ENCODE measurements at places on chromosomes 16 and 17.

DNA sequence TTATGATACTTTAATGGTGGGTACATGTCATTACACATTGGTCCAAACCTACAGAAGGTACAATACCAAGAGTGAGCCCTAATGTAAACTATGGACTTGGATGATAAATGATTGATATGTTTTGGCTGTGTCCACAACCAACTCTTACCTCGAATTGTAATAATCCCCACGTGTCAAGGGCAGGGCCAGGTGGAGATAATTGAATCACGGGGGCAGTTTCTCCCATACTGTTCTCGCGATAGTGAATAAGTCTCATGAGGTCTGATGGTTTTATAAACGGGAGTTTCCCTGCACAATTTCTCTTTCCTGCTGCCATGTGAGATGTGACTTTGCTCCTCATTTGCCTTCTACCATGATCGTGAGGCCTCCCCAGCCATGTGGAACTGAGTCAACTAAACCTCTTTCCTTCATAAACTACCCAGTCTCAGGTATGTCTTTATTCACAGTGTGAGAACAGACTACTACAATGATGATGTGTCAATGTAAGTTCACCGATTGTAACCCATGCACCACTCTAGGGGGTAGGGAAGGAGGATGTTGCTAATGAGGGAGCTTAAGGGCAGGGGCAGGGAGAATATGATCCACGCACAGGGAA is 7.0 kb upstream of the METTL22 start:
- no peak for DNase-seq

DNA sequence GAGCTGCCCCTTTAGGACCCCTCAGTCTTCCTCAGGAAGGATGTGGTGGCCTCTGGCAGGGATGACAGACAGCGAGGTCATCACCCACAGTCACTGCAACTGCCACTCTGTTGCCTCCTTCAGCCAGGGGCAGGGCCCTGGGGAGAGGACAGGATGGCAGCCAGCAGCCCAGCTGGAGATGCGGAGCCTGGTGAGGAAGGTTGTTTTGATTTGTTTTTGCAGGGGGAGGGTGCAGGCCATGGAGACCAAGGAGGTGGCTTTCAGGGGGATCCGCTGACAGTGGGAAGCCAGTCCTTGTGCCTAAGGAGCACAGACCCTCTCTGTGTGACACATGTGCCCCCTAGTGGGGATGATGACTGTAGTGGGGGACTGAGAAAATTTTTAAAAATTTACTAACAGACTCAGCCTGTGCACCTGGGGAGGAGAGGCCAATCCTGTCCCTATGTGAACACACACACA is 7.4 kb downstream of the PRCD start:
- DNase-seq = peak; percentile 67

DNA sequence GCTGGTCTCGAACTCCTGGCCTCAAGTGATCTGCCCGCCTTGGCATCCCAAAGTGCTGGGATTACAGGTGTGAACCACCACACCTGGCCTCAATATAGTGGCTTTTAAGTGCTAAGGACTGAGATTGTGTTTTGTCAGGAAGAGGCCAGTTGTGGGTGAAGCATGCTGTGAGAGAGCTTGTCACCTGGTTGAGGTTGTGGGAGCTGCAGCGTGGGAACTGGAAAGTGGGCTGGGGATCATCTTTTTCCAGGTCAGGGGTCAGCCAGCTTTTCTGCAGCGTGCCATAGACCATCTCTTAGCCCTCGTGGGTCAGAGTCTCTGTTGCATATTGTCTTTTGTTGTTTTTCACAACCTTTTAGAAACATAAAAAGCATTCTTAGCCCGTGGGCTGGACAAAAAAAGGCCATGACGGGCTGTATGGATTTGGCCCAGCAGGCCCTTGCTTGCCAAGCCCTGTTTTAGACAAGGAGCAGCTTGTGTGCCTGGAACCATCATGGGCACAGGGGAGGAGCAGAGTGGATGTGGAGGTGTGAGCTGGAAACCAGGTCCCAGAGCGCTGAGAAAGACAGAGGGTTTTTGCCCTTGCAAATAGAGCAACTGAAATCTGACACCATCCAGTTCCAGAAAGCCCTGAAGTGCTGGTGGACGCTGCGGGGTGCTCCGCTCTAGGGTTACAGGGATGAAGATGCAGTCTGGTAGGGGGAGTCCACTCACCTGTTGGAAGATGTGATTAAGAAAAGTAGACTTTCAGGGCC is 5.5 kb downstream of the BIRC5 start:
- no peak for DNase-seq

GRCh38 chr17:59329176-59330052 is 2.0 kb upstream of the YPEL2 start:
- DNase-seq = peak; percentile 81

- DNase-seq = peak; percentile 48
Observed at GRCh38 chr16:88888461-88889387, 22.3 kb upstream of the PABPN1L start.

DNA sequence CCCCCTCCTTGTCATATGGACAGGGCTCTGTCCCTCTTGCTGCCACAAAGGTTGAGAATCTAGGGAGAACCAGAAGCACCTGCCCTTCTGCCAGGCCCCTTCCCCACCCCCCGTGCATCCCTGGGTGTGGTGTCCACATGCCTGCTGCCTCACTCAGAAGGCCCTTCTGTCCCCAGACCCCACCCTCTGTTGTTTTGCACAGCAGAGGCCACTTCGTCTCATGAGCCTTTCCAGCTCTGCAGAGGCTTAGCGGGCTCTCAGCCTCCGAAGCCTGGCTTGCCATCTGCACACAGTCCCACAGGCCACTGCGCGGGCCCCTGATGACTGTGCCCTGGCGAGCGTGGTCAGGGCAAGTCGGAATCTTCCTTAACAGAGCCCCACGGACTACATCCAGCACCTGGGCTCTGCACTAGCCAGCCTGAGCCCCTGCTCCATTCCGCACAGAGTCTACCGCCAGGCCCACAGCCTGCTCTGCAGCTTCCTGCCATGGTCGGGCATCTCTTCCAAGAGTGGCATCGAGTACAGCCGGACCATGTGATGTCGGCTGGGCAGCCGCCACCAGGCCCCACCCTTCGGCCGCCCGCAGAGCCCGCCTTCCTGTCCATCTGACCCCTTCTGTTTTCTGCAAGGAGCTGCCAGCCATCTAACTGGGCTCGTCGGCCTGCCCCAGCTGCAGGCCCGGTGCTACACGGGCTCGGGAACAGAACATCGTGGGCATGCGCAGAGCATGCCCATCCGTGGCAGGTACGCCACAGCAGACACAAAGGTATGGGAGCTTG is 10.8 kb downstream of the C16orf90 start:
- no peak for DNase-seq

GRCh38 chr16:50480206-50480605 is 68.0 kb upstream of the NKD1 start:
- DNase-seq = no peak

DNA sequence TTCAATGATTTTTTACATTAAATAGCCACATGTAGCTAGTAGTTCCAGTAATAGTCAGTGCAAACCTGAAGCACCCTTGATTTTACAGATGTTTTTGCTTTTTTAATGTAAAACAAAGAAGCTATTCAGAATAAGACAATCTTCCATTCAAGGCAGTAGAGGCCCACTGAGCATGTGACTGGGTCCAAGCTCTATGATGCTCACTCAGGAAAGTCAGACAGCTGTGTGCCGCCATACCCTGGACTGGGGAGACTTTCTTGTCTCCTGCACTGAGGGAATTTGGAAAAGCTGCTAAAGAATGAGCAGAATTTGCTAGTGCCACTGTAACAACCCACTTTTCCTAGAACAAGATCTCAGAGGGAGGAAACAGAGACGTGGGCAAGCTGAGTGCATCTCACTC is 11.5 kb downstream of the CENPN start:
- no peak for DNase-seq

- no peak for DNase-seq
Observed at GRCh38 chr17:6558932-6559752, 2.8 kb upstream of the PITPNM3 start.

- no peak for DNase-seq
Observed at GRCh38 chr16:78001451-78002025, 20.8 kb upstream of the CLEC3A start.

GRCh38 chr17:40553694-40554534 is 11.4 kb downstream of the CCR7 start:
- no peak for DNase-seq

GRCh38 chr17:32159586-32160438 is 17.5 kb downstream of the RHOT1 start:
- no peak for DNase-seq

GRCh38 chr17:56985371-56986162 is 7.6 kb downstream of the SCPEP1 start:
- DNase-seq = no peak

DNA sequence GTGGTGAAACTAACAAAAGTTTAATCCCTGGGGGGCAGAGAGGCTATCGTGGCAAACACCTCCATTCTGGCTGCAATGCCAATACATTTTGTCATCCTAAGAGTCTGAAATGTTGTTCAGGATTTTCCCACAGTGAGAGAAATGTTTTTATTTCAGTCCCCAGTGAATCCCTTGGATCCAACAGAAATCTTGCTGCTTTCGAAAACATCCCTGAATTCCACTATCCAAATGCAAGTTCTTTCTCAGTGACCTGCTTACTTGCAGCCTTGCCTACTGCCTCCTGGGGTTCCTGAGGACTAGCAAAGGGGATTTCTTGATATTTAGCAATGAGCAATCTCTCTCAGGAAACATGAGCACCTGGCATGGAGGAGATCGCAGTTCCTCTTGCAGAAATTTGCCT is 202.1 kb upstream of the IRX3 start:
- no peak for DNase-seq

- no peak for DNase-seq
Observed at GRCh38 chr17:35856603-35857002, 12.1 kb downstream of the HEATR9 start.

- no peak for DNase-seq
Observed at GRCh38 chr17:13569398-13570123, 32.2 kb downstream of the HS3ST3A1 start.

- DNase-seq = peak; percentile 51
Observed at GRCh38 chr17:79778504-79779083, 646 bp downstream of the CBX2 start.

DNA sequence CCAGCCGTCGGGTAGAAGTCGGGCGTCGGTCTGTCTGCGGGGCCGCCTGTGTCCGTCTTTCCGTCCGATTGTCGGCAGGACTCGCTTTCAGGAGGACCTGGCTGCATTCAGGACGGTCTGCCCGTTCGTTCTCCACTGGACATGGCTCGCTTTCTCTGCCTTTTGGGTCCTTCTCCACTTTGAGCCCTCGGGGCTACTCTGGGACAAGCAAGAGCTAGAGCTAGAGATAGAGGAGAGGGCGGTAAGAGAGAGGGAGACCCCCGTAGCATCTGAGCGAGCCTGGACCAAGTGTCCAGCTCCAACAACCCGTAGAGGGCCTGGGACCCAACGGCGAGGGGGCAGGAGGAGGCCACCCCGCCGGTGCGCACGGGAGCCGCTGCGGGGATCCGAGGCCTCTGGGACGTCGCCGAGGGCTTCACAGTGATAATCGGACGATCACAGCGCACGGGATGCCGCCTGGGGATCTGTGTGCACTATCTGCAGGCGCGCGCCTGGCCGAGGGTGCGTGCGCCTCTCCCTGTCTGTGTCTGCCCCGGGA is 4.5 kb downstream of the TBX4 start:
- no peak for DNase-seq

GRCh38 chr17:48241131-48241591 is 133.6 kb downstream of the SNX11 start:
- peak; percentile 66 for DNase-seq

DNA sequence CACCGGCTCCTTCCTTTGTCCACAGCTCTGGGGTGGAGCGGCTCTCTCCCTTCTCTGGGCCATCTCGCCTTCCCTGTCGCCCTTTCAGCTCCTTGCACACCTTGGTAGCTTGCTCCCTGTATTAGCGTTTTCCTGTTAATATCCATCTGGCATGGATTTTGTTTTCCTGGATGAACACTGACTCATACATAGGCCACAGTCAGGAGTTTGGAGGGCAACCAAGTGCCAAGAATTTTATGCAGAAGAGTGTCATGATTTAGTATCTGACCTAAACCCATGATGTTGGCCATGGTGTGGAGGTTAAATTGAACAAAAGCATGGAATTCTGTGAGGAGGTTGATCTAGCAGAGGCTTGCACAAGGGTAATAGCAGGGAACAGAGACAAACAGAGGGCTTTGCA is 180.9 kb downstream of the AIPL1 start:
- DNase-seq = peak; percentile 44

DNA sequence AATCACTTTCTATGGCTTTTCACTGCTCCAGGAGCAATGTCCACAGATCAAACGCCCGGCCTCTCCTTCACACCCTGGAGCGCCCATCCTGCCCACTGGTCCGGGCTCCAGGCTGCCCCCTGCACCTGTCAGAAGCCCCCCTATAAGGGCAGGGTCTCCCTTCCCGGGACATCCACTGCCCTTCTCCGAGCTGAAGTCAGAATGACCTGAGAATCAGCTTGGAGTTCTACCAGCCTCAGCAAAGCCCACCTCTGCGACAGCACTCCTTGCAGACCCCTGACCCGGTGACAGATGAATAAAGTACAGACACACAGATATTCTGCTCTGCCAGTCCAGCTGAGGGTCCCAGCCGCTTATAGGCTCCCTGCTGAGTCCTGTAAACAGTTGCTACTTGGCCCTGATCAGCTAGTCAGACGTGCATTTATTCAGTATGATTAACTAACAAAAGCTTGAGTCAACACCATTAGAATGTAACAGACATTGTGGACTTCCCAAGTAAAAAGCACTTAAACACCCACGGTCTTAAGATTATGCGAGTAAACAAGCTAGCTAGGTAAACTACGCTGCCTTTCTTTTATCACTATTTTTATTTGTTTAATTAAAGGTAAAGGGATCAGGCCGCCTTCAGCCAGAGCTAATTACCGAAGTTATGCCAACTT is 4.8 kb downstream of the SLC7A5 start:
- no peak for DNase-seq

DNA sequence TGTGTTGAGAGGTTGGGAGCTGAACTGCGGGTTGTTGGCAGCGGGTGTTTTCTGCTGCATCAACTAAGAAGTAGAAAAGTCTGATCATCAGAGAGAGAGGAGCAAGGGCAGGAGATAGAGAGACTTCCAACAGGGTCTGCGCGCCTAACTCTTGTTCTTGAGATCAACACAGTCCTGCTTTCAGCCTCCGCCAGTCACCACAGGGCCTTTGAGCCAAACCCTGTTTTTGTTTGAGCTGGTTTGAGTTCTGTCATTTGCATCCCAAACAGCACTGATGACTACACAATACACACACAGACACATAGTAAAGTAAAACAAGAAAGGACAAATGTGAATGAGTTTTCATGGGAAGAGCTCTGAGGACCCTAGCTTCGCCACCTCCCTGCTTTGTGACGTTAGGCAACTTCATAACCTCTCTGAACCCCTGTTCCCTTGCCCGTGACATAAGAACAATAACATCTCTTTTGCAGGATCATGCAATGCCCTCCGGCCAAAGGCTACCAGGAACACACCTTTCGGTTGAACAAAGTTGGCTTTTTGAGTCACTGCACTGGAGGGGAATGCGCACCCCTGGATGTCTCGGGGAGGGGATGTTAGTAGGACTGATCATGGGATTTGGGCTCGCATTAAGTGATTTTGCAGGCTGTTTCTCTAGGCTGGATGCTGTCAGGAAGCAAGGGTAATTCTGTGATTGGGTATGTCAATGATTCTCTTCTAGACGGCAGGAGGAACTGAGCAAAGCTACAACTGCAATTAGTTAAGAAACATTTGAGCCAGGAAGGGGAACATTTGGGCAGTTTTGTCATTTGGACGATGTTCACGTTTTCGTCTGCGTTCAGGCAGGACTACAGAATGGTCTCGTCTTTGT is 92.3 kb downstream of the C16orf78 start:
- no peak for DNase-seq

- DNase-seq = no peak
Observed at GRCh38 chr17:50109785-50110184, 14.6 kb downstream of the PDK2 start.

GRCh38 chr16:66135421-66135831 is 231.1 kb upstream of the CDH5 start:
- DNase-seq = no peak
